ENCODE measurements at places on chromosomes 7 and 10.

- DNase-seq = no peak
These were observed 27.4 kb downstream of the UCMA start for GRCh38 chr10:13206546-13207443.

DNA sequence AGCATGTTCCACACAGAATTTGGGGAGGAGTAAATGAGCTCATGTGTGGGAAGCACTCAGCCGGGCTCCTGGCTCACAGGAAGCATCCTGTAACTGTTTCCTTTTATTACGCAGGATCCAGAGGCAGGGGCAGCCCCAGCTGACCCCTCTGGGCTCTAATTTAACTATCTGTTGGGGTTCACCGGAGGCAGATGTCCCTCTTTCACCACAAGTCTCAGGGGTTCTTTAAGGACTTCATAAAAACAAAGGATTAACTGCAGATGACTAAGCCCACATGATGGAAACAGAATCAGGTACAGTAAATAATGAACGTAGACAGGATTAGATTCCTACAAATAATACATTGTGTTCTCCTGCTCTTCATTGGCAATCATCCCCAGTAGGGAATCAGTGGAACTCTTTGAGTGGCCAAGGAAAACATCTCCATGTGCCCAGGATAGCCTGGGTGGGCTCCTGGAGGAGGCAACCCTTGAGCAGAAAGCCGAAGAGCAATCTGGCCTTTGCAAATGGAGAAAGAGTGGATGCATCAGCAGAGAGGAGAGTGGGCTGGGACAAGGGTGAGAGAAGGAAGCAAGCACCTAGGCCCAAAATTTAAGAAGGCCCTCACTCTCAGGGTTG, 24.6 kb downstream of the TBXAS1 start:
- DNase-seq = no peak

DNA sequence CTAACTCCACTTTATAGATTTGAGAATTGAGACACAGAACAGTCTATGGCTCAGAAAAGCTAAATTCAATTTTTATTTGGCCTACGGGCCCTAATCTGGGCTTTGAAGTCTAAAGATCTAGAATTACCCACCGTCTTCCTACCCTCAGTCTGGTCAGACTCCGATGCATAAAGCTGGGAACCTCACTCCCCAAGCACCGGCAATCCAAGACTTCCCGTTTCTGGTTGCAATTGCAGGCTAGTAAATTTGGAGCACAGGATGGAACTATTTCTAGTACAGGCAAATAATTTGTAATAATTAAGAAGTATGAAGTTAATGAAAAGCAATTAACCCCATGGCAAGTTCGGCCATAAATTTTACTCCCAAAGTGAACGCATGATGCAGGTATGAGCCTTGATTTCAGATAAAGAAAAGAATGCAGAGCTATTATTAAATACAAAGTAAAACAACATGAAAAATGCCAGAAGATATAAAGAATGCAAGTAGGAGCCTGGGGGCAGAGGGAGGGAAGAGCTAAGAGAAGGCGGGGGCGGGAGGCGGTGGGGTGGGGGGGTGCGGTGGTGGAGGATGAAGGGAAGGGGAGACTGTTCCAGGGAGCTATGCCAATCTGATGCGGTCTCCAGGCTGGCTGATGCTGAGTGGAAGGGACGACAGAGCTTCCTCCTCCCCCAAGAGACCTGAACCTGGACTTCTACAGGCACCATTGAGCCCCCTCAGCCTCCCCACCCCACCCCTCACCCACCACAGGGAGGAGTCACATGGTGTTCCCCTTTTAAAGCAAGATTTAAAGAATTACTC, 45.1 kb downstream of the BPGM start:
- no peak for DNase-seq

GRCh38 chr10:30763918-30764317, 134.4 kb upstream of the LYZL2 start:
- no peak for DNase-seq

DNA sequence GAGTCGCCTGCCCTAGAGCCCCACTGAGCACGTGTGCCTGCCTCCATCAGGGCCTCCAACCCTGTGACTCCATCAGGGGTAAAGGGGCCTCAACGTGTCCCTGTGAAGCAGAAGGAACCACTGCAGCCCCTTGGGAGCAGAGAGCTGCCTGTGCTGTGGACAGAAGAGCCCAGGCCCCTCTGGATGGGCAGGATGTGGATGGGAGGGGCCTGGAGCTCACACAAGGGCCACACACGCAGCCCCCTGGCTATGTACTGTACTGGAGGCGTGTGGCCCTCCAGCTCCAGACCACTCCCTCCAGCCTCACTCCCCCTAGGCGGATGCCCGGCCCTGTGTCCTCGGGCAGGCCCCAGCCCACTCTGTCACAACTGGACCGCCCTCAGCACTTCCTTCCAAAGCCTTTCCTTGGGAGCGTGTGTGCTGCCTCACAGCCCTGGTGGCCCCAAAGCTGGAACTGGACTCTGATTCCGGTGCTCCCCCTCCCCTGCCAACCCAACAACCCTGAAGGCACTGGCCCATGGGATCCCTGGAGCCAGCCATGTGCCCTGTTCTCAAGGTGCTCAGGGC, 238.0 kb downstream of the TCERG1L start:
- no peak for DNase-seq

- no peak for DNase-seq
These were observed 36.1 kb downstream of the XPNPEP1 start for GRCh38 chr10:109887243-109887642.

GRCh38 chr10:49348593-49348992, 47.3 kb downstream of the DRGX start:
- DNase-seq = no peak

DNA sequence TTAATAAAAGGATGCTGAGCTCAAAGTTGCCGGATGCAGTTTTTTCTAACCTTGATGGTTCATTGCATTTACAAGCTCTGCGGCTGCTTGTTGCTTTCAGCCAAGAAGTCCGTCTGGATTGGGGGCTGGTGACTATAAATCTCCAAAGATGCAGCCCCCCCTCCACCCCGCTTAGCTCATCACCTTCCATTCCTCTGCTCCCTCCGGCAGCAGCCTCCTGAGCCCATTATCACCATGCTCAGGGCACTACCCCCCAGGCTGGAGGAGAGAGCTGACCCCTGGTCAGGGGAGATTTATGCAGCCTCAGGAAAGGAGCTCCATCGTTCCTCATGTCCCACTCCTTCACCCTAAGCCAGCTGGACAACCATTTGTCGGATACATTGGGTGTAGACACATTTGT, 55.3 kb upstream of the ZRANB1 start:
- no peak for DNase-seq

DNA sequence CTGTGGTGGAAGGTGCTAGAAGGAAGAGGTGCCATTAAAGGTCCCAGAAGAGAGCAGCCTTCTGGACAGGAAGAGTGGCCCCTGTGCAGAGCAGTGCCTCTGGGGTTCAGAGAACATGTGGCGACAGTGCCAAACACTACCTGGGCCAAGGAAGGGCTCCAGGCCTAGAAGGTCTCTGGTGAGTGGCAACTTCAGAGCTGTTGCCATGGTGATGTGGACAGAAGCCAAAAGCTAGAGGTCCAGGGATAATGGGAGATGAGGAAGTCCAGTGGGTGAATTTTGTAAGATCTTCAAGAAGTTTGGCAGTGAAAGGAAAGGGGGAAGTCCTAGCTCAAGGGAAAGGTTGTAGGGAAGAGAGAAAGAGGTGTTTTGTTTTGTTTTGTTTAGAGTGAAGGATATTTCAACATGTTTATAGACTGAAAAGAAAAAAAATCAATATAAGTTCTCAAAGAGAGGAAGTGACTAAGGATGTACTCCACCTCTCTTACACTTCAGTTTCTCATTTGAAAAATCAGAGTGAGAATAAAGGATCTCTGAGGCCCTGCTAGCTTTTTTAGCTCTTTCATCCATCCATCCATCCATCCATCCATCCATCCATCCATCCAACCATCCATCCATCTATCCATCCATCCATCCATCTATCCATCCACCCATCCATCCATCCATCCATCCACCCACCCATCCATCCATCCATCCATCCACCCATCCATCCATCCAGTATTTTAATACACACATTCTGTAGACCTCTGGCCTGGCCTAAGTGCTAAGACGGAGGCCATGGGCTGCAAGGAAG, 77.1 kb upstream of the DUSP5 start:
- DNase-seq = no peak

DNA sequence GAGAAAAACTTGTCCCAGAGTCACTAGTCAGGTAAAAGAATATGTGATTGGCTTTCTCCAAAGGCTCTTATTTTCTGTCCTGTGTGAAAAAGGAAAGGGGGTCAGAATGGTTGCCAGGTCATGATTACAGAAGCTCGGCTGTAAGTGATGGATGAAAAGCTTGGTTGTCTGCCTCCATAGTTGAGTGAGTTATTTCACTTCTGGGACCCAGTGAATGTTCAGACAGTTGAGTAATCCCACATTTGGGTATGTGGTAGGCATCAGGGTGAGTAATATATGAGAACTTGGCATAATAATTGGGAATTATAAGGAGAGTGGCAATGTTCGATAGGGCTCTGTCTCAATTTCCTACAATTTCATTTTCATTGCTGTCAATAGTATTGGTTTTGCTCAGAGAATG, 72.5 kb downstream of the BBS9 start:
- no peak for DNase-seq

GRCh38 chr7:42476255-42476654, 239.2 kb upstream of the GLI3 start:
- DNase-seq = no peak

- DNase-seq = no peak
These were observed 57.5 kb downstream of the LCOR start for GRCh38 chr10:96889415-96890171.

DNA sequence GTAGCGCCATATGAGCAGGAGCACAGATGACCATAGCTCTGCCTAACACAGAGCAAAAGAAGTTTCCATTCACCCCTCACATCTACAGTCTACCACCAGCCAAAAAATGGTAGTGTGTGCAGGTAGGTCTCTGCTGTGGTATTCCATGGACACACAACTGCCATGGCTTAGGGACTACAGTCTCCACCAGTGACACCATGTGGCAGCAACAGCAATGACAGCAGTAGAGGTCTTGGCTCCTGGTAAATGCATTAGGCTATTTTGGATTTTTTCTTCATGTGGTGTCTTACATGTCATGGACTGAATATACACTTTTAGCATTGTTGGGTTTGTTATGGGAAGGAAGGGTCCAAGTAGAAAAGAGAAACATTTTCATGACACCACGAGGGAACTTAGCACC, 70.1 kb upstream of the CABCOCO1 start:
- no peak for DNase-seq

GRCh38 chr7:133272336-133272735, 19.5 kb downstream of the EXOC4 start:
- DNase-seq = no peak

DNA sequence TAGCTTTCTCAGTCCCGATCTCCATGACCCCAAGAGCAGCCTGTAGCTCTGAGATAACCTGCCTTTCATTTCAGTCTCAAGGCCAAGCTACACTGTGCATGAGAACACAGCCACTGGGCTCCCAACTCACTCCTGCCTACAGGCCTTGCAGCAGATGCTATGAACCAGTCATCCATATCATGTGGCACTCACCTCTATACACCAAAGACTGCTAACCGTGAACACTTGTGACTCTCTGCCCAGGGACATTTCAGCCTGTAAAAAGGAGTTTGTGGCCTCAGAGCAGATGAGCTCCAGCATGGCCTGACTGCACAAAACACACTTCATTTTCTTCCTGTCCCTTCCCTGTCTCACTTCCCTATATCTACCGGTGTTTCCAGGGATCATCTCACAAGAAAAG, 56.9 kb upstream of the NPY start:
- DNase-seq = no peak

DNA sequence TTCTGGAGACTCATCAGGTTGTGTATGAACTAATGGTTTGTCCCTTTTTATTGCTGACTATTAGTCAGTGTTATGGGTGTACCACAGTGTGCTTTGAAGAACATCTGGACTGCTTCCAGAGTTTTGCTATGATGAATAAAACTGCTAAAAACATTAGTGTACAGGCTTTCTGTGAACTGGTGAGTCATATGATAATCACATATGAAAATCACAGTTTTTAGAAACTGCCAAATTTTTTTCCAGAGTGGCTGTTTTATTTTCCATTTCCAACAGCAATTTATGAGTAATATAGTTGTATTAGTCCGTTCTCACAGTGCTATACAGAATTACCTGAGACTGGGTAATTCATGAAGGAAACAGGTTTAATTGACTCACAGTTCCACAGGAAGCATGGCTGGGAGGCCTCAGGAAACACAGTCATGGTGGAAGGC, 281.2 kb upstream of the VSTM2A start:
- no peak for DNase-seq

DNA sequence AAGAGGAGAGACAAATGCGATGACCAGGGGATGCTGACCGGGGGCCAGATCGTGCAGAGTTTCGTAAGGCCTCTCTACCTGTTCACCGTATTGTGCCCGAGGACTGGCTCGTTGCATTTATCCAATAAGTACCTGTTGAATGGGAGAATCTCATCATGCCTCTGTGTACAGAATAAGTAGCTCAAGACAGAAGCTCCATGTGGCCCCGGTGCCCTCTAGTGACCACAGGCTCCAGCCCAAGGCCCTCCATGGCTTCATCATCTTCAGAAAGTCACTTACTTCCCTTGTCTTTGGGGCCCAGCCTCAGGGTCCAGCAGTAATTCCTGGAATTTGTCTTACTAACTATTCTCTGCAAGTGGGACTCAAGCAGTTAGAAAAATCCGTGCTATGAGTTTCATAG, 151.0 kb downstream of the CHN2 start:
- no peak for DNase-seq

DNA sequence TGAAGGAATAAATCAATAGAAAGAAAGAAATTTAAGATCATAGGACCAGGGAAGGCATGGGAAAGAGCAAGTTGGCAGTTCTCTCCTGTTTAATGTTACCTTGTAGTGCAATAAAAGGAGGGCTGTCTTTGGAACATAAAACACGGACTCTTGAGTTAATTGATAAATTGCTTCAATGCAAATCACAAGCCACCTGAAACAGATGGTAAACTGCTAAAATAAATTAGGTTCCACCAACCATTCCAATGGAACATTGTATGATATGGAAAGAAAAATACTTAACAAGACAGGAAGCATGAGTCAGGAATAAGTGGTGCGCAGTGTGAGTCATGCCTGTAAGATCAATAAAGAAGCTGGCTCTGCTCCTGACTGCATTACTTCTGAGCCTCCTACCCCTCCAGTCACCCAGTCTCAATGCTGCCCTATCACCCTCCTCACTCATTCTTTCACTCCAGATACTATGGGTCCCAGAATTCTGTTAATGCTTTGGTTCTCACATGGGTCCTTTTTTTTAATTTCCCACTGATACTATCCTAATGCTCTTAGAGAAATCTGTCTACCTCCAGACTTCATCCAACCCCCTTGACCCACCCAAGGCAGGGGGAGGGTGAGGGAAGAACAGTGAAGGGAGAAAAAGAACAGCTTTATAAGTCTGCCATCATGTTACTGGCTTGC, 78.9 kb downstream of the LRRC17 start:
- no peak for DNase-seq

GRCh38 chr10:118792526-118792925, 37.8 kb upstream of the CACUL1 start:
- DNase-seq = no peak

Data from activated effector memory CD4-positive, alpha-beta T cell treated with Interleukin-2 at 50 U/mL for 16 hours (primary cell).